ENCODE measurements at places on chromosomes 4 and X.

DNA sequence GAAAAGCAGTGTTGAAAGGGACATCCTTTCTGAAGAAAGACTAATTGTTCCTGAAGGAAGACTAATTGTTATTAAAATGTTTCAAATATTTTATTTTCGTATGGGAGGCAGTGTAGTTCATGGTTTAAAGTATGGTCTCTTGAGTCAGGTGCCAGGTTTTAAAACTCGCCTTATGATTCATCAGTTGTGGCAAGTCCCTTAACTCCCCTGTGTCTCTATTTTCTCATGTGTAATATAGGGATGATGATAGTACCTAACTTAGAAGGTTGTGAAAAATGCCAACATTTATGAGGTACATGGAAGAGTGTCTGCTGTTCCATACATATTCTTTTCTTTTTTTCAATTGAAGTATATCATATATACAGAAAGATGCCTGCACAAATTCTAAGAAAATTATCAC, 414.2 kb upstream of the DIPK2B start:
- DNase-seq, result no peak

DNA sequence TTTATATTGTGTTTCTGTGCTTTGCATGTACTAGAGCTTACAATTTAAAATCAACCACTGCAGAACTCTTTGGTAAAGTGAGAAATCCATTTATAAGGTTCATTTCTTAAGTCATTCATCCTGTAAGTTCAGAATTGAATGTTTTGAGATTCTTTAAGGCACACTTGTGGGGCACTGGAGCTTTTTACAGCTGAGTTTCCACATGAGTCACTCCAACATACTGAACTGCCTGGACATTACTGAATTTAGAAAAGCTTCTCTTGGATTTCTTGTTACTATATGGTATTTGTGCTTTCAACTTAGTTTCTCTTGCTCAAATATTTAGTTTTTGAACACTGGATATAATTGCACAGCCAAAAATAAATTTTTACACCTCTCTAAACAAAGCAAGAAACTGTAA, 226.3 kb downstream of the PACRGL start:
- no peak for DNase-seq

DNA sequence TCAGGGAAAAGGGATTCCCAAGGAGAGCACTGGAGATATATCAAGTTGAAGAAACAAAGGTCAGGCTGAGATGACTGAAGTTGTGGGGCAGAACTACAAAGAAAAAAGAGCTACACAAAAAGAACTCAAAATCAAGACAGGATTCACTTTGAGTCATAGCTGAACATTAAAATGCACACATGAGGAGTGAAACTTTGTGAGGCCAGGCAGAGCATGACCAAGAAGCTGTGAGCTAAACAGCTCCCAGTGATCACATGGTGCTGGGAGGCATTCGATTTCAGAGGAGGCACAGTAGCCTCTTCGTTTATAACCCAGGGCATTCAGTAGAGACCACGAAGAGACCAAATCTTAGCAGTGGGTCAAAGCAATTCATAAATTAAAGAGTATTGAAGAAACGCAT, 145.3 kb downstream of the ATRX start:
- no peak for DNase-seq

GRCh38 chr4:110071466-110071865, 126.9 kb downstream of the ELOVL6 start:
- no peak for DNase-seq

DNA sequence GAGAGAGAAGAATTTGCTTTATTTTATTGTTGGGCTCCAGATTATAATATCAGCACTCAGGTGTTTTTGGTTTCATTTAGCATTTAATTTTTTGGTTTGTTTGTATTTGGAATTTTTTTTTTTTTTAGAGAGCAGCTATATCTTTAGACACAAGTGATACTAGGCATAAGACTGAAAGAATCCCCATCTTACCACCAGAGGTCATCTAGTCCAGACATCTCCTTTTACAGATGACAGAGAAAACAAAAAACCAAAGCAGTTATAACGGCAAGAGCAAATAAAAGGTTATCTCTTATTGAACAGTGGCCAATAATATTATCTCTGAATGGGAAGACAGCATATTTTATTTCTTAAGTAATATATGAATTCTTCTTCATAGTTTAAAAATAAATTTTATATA, 22.8 kb downstream of the USP38 start:
- DNase-seq, result no peak

DNA sequence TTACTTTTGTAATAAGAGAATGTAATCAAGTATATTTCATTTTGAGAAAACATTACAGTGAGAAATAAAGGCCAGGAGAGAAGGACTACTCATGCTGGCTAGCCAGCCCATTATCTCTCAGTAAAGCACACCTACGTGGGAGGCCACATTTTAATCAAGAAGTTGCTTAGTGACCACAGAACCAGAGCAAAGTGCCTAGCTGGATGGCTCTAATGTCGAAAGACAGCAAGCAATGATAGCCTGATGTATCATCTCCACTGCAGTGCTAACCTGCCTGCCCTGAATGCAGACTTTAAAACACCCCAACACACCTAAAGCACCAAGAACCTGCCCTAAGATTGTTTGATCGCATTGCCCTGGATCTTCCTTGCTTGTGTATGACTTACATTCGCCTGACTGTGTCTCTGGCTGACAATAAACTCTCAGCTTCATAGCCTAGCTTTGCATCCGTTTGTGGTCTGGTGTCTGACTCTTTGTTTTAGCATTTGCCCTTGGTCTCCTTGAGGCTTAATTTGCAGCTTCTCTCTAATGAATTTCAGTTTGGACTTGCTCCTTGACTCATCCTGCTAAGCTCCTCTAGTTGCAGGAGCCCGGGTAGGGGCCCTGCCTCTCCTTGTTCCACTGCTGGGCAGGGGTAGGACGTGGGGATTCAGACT, 31.4 kb upstream of the SOWAHD start:
- peak; percentile 28 for DNase-seq

DNA sequence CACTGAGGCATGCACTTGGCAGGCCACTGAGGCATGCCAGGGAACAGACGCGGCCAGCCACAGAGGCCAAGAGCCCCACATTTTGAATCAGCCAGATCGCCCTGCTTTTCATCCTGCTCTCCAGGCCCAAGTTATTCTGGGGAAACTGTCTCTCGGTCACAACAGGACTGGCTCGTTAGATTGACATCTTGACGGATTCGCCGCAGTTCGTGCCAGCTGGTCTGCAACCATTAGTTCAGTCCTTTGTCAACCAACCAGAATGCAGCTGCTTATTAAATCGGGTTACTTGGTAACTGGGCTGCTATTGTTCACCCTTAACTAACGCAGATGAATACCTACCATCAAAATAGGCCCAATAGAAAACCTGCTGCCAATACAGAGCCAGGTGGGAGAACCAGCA, 16.7 kb downstream of the CLDN34 start:
- no peak for DNase-seq

DNA sequence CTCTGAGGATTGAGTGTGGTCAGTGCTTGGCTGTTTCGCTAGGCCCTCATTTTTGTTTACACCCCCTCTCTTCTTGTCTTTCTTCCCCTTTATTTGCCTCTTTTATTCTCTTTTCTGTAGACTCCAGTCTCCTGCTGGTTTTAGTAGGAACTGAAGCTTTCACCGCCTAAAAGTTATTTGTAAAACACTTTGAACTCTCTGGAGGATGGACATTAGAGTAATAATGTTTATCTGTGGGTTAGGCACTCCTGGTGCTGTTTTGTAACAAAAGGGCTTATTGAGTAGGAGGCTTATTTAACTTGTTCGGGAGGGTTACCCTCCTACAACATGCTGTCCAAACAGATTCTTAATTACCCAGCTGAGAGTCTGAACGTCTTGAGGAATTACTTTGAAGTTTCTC, 1.6 kb upstream of the ARHGAP10 start:
- no peak for DNase-seq

GRCh38 chr4:57501720-57502119, 391.5 kb upstream of the IGFBP7 start:
- no peak for DNase-seq

- DNase-seq, result no peak
These were observed 130.9 kb downstream of the RNF150 start for GRCh38 chr4:141002323-141002805.

- DNase-seq, result no peak
These were observed 29.5 kb downstream of the TMPRSS11A start for GRCh38 chr4:67933755-67934154.

DNA sequence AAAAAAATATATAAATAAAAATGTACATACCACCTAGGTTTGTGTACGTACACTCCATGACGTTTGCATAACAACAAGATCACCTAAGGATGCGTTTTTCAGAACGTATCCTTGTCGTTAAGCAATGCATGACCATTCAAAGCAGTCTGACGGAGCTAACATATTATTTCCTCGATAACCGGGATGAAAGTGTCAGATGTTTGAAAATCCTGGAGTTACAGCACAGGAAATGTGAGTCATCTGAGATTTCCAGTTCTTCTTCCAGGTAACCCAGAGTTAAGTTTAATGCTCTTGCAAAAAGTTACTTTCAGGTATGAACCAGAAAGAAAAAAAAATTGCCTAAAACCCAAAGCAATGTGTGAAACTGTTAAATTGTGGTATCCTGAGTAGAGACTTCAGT, 107.9 kb downstream of the LDB2 start:
- no peak for DNase-seq

DNA sequence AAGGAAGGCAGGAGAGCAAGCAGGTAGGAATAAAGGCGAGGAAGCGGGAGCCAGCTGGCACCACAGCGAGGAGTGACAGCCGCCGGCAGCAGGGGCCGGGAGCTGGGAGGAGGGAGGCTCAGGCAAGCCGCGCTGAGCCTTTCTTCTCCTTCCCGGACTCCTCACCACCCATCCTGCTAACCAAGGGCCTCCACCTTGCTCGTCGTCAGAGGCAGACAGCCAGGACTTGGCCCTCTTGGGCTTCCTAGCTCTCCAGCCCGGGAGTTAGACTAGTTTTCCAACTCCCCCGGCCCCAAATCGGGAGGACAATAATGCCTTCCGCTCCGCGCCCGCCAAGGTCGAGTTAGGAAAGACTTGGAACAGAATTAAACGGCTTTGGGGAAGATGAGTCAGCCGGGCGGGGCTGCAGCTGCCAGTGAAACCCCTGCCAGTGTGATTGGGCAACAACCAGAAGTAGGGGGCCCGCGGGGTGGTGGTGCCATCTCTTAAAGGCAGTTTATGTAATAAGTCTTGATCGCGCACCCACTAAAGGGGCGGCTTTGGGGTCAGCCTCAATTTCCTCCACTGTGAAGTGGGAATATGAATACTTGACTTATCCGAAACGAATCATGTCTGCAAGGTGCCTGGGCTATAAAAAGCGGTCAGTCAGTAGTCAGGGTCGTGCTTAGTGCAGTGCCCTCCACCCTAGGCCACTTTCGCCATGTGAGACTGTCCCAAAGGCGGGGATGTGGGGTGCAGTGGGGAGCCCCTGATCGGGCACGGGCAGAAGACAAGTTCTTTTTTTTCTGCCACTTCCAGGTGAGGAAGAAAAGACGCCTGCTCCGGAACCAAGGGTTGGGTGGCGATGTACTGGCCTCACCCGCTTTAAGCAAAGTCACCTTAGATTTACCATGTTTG, 6.7 kb upstream of the HSD17B10 start:
- peak; percentile 12 for DNase-seq

GRCh38 chr4:61921920-61922319, 721.8 kb downstream of the ADGRL3 start:
- DNase-seq, result no peak

GRCh38 chr4:32477518-32477917, 1757.3 kb downstream of the PCDH7 start:
- no peak for DNase-seq

DNA sequence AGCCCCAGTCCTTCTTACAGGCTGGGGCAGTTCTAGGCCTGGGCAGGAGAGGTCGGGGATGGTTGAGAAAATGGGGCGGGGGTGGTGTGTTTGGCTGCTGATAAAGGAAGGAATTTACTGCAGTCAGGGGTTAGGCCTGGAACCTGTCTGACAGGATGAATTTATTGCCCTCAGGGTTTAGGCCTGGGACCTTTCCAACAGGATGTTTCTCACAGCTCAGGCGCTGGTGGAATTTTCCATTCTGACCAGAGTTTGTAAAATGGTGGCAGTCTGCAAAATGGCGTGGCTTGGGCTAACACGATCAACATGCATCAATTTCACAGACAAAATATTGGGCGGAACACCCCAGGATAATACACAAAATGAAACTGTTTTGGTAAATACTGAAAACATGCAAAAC, 83.5 kb upstream of the SPIN4 start:
- no peak for DNase-seq

GRCh38 chrX:140504371-140505324, at the start of gene SOX3:
SOX3 (minus strand) TSS chrX:140505069; CDS start chrX:140505060, 9 bp downstream.
- no peak for DNase-seq

DNA sequence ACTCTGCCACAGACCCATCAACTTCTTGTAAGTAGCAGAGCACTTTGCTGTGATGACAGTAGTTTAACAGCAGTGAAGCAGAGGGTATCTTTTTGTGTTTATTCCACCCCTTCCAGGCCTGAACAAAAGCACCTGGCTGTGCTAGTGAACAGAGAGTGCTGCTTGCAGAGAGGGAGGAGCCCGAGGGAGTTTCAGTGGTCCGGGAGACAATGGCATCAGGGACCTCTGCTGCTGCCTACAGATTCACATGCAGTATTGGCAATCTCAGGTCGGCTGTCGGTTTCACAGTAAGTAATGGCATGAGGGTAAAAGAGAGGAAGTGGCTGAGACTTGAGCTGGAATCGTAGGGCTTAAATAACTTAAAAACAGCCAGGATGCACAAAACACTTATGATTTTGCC, 755.8 kb downstream of the RPA4 start:
- DNase-seq, result no peak

GRCh38 chrX:124028182-124028581, 66.7 kb downstream of the STAG2 start:
- no peak for DNase-seq

DNA sequence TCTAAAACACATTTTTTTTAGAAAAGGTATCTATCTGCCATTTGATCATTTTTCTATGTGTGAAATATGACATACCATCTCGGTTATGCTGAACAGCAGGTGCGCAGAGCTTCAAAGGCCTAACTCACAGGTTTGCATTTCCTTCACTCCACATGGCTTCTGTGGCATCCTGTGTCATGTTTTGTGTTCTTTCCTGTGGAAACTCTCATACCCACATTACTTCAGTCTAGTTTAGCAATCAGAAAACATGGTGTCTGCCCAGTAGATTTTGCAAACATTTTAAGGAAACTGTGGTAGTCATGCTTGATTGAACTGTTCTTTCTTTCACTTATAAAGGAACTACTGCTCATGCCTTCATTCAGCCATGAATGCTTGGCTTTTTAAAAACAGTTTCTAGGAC, 11.3 kb upstream of the ARAP2 start:
- DNase-seq, result peak; percentile 87

All from CD4-positive, alpha-beta T cell treated with Interleukin-17A for 1 hour (primary cell).